ENCODE measurements at places on chromosomes 3 and 15. TPM values are rescaled to one million over a fixed set of nuclear protein-coding genes. Genes with fewer than 3 reads are reported as not detected.

DNA sequence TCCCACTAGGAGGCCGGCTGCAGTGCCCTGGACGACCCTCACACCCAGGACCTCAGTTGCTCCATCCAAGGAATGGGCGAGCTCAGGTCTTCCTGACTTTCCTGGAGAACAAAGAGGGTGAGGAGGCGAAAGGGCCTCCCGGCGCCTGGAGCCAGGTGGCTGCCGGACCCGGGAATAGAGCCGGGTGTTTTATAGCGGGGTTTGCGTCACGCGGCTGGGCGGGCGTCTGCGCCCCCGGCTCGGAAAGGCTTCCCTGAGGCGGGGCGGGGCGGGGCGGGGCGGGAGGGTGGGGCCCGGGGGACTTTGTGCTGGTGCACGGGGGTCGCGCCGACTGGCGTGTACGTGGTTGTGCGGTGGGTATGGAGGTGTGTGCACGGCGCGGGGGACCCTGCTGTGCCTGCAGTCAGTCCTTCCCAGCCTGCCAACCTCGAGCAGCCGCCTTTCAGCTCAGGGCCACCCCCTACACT, 4.6 kb upstream of the PRKCD start:
- no peak for ATAC-seq

- no peak for ATAC-seq
Observed at GRCh38 chr3:195208183-195208582, 62.8 kb downstream of the XXYLT1 start.

The PLCB2 gene
- 2.0 TPM for total RNA-seq

- ATAC-seq: no peak
Observed at GRCh38 chr3:138394686-138395085, 39.7 kb upstream of the ESYT3 start.

- peak; percentile 74 for ATAC-seq
Observed at GRCh38 chr3:59573911-59574310, 524.1 kb upstream of the CFAP20DC start.

The CCDC13 gene
- 1.0 TPM for total RNA-seq

The KY gene
- total RNA-seq: 0.71 TPM

The ITIH1 gene
- total RNA-seq: not detected

DNA sequence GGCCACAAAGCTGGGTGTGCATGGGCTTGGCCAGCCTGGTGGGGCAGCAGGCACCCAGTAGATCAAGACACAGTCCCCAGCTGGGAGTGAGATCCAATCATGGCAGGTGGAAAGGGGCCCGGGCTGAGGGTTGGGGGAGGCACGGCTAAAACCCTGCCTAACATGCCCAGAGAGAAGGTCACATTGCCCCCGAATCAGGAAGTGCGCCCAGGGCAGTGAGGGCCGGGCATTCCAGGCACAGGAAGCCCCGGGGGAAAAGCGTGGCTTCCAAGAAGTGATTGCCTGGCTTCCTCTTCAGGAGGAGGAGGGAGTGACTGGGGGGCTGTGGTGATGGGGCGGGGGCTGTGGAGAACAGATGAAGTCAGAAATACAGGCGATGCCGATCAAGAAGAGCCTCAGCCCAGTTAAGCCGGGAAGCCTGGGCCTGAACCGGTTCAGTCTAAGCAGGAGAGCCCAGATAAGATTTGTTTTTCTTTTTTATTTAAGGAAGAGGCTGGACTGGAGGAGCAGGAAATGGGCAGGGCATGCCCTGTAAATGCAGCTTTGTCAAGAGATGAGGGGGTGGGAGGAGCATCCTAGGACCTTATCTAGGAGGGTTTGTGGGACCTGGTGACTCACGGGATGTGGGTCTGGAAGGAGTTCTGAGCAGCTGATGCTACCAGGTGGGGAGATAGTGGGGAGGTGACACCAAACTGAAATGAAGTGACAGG, 83.9 kb downstream of the CHSY1 start:
- peak; percentile 81 for ATAC-seq

- ATAC-seq: peak; percentile 26
Observed at GRCh38 chr15:90889313-90889730, 5.0 kb downstream of the FES start.

The ZFAND6 gene
- 166 TPM for total RNA-seq

- ATAC-seq: no peak
Observed at GRCh38 chr3:179141890-179142289, 6.3 kb upstream of the PIK3CA start.

DNA sequence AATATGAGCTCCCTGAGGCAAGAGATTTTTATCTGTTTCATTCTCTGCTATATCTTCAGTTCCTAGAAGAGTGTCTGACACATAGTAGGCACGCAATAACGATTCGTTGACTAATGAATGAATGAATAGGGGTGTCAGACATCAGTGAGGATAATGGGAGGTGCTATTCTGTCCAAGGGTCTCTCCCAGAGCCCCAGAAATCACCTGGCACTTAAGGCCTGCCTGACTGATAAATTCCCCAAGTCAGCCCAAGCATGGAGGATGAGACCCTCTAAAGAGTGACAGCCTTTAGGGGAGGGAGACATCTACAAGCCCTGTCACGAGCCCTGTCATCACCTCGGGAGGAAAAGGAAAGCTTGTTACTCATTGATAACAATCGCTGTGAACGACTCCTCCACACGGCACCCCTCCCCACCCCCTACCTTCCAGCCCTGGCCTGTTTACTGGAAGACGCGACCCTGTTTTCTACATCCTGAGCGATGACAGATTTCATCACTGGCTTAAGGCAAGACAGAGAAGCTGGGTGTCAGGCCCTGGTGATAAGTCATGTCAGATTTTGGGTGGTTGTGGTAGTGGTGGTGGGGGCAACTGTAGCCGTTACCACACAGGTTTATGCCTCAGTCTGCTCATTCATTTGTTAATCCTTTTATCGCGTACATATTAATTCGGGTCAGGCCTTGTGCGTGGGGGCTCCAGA, 23.1 kb downstream of the BHLHE40 start:
- no peak for ATAC-seq

The RBMS3 gene
- 13.5 TPM for total RNA-seq
